ENCODE measurements at places on chromosomes 6 and 20.

DNA sequence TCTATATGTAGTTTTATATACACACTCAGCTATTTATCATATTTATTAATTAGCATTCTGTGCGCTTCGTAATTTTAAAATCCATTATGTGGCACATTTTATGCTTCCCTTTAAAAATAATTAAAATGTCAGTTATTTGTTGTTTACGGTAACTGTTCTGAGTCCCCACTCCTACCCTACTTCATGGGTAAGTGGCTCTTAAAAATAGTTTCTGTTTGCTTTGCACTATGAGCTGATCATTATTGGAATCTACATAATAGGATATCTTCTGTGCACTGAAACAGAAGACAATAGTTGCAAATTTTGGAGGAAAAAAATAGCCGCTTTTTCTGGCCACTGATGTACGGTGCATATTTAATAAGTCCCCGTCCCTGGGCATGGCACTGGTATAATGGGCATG, 25.2 kb downstream of the LCA5 start:
- no peak for DNase-seq

DNA sequence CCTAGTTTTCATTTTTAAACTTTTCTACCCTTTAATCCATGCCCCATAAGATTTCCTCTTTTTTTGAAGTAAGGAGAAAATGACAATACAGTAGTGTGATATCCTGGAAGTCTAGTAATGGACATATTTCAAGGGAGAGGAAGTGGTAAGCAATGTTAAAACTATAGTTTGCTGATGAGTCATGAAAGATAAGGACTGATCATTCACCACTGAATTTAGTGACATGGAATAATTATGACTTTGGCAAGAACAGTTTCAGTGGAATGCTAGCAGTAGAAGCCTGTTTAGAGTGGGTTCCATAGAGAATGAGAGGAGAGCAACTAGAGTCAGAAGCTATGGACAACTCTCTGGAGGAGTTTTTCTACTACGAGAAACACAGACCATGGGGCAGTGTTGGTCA, 24.9 kb upstream of the SLC2A12 start:
- no peak for DNase-seq

DNA sequence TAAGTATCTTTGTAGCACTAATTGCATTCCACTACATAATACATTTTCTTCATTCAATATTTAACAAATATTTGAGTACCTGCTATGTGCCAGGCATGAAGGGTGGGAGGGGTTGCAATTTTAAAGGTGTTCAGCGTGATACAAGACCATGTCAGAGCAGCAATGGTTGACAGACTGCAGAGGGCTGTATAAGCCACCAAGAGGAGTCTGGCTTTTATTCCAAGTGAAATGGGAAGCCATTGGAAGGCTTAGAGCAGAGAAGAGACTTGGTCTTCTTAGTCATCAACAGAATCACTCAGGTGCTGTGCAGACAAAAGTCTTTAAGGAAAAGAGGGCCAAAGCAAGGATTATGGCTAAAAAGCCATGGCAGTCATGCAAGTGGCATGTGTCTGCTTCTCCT, 360.8 kb upstream of the ARID1B start:
- DNase-seq = peak; percentile 56

DNA sequence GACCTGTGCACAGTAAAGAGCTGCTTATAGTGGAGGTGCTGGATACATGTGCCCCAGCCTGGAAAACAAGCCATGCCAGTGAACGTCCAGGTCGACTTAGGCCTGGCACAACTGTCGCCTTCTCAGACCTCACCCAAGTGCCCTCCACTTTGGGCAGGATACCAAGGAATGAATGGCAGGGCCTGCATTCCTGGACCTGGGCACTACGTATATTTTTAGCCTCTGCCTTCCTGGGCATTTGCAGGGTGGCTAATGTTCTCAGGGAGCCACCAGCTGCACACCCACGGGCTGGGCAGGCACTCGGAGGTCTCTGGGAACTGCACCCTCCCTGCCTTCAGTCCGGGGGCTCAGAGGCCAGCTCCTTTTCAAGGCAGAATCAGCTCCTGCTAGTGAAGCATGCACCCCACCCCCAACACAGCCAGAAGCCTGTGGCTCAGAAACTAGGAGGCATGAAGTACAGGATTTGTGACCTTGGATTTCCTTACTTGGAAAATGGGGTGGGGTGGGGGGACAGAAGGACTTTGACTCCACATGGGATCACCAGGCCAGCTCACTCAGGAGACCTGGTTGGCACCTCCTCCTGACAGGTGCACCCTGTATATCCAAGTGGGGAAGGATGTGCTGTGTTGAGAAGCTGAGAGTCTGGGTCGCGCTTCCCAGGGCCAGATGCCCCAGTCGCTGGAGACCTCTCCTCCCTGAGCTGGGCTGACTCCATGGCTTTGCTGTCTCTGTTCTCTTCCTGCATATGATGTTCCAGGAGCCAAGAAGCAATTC, 2.5 kb upstream of the LSM14B start:
- no peak for DNase-seq

DNA sequence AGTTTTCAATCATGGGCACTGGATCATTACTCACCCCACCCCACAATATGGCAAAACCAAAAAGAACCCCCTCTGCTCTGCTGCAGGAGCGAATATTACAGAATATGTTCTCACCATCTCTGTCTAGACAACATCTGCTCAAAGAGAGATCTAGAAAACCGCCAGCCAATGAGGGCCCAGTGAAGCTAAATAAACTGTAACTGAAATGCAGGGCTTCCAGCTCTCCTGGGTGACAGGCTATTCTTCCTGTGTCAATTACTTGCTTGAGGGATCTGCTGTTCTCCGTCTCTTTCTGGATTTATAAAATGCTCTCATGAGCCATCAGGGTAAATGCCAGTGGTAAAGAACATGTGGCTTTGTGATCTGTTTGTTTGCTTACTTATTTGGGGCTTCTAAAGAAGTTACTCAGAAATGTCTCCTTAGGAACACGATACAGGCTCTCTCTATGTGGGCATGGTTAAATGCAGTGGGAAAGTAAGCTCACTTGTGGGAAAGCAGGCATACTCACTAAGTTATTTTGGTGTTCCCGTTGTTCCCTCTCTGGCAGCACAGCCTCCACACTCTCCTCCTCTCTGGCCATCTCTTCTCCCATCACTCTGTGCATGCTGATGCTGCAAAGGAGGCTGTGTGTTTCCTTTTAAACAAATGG, 44.8 kb downstream of the TTI1 start:
- no peak for DNase-seq

GRCh38 chr20:58139849-58140786, 88.3 kb downstream of the ANKRD60 start:
- no peak for DNase-seq

DNA sequence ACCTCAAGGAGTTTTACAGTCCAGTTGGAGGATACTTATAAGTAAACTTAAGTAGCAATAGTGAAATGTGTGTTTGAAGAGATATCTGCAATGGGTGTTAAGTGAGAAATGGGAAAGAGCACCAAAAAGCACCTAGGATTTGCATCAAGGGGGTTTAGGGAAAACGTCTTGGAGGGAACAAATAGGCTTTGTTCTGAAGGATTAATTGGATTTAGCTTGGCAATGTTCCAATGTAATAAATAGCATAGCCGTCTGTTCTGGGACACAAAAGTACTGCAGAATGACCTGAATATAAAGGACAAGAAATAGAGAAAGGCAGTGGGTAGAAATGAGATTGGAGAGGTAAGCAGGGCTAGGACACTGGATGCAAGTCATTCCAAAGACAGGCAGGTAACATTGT, 2.8 kb upstream of the MYO6 start:
- DNase-seq = no peak

GRCh38 chr6:21264288-21265033, 329.1 kb upstream of the SOX4 start:
- no peak for DNase-seq

GRCh38 chr6:25171301-25171700, 107.9 kb upstream of the CARMIL1 start:
- no peak for DNase-seq

All from T47D (cell line).